ENCODE measurements at places on chromosomes 16 and 17.
A peak's percentile ranks its signal among the peaks of the same experiment; 100 is the strongest.

DNA sequence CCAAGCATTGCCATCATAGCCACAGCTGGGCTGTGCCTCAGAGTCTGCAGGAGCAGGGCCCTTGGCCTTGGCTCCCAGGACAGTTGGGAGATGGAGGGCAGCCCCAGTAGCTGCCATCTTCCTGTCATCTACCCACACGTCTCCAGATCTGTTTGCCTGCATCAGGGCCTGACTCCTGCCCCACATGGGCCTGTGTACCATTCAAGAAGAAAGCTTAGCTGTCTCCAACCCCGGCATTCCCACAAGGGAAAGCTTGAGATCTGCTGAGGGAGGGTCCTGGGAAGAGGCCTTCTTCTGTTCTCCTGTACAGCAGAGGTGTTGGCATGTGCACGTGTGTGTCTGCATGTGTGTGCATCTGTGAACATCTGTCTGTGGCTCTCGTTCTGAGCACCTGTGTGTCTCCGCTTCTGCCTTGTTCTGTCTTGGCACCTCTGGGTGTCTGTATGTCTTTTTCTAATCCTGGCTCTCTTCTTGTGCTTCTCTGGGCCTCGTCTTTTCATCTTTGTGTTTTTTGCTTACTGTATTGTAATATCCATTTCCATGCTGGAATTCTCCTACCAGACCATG lies 122.2 kb downstream of the MRM1 start:
- no peak for DNase-seq

DNA sequence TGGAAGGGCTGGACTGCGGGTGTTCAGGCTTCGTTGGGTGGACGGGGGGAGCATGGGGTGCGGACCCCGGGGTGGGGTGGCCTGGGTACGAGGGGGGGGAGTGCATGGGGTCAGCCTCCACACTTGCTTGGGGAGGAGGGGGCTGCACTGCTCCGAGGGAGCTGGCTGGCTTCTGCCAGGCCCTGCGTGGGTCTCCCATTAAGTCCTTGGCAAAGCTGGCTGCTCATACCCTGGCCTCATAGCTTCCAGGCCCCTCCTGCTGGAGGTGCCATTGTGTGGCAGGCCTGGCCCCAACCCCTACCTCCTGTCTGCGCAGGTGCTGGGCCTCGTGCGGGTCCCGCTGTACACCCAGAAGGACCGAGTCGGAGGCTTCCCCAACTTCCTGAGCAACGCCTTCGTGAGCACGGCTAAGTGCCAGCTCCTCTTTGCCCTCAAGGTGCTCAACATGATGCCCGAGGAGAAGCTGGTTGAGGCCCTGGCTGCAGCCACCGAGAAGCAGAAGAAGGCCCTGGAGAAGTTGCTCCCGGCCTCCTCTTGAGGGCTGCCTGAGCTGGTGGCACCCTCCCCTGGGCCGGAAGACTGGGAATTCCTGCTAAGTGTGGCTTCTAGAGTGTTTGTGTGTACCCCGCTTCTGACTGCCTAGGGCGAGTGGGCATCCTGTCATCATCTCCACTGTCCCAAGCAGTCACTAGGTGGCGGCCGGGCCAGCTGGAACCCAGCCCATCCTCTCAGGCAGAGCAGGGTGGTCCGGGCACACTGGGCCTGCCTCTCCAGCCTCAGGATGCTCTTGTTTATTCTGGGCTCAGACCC lies 1.5 kb downstream of the NUDT16L1 start:
- no peak for DNase-seq

GRCh38 chr16:86515777-86516622 lies 5.7 kb downstream of the FOXF1 start:
- DNase-seq, result no peak

DNA sequence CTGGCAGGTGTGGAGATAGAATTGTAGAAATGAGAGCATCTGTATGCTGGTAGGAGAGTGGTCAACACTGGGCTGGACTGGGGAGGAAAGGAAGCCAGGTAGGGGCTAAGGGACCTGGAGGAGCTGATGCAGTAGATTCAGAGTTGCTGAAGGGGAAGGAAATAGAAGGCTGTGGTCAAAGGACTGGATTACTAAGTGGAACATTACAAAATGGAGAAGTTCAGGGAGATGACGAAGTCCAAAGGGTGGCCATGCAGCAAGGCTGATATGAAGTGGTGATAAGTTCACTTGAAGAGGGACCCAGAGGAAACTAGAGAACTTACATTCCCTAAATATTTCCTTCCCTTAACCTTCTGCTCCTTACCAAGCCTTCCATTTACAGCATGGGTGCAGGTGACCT lies 8.6 kb upstream of the CCL2 start:
- peak; percentile 87 for DNase-seq

DNA sequence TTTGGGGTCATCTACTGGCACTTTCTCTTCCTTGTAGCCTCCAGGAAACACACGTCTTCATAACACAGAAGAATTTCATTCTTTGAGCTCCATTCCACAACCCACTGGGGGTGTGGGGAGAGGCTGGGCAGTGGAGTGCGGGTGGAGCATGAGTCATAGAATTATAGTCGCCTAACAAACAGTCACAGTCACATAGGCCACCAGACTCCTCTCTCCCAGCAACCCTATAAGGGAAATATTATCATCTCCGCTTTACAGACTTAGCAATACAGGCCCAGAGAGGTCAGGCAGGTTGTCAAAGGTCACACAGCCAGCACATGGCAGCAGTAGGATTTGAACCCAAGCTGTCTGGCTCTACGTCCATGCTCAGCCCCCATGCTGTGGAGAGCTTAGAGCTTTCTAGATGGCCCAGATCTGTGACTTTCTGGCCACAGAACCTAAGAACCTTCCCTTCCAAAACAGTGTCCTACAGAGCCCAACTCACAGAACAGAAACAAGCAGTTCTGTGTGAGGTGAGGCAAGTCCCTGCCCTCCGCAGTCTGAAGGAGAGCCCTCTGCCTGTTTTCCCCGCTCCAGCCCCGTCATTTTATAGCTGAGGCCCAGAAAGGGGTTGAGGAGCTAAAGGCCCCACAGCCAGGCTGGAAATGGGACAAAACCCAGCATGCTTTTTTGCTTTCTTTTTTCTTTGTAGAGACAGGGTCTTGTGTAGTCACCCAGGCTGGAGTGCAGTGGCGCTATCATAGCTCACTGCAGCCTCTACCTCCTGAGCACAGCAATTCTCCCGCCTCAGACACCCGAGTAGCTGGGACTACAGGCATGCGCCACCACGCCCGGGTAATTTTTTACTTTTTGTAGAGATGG lies 10.7 kb upstream of the LITAF start:
- DNase-seq, result peak; percentile 61

GRCh38 chr16:30092373-30093010 lies 768 bp upstream of the TBX6 start:
- peak; percentile 97 for DNase-seq

DNA sequence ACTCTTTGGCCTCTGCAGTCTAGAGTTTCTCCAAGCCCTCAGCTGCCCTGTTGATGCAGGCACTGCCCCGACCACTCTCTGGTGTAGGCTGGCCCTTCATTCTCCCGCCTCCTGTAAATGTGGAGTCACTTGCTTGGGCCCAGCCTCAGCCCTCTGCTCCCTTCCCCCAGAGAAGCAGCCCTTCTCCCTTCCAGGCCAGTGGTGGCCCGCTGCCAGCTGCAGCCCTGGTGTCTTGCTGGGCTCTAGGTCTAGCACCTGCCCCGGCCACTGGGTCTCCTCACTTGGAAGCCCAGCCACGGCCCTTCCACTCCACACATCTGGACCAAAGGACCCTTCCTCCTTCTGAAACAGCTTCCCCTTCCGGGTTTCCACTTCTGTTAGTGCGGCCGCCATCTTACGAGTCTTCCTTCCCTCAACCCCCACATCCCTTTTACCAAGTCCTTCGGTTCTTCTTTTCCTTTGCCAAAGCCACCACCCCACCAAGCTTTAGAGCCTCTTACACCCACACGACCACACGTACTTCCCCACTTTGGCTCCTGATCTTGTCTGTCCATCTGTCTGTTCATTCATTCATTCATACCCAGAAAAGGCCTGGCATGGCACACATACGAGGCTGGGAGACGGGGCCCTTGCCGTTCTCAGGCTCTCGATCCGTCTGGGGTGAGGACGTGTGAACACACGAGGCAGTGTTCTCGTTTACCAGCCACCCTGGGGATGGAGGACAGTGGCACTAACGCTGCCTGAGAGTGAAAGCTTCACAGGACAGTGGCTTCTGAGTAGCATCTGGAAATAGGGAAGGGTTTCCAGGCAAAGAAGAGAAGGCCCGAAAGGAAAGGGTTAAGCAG lies 68.0 kb downstream of the ABR start:
- peak; percentile 48 for DNase-seq

DNA sequence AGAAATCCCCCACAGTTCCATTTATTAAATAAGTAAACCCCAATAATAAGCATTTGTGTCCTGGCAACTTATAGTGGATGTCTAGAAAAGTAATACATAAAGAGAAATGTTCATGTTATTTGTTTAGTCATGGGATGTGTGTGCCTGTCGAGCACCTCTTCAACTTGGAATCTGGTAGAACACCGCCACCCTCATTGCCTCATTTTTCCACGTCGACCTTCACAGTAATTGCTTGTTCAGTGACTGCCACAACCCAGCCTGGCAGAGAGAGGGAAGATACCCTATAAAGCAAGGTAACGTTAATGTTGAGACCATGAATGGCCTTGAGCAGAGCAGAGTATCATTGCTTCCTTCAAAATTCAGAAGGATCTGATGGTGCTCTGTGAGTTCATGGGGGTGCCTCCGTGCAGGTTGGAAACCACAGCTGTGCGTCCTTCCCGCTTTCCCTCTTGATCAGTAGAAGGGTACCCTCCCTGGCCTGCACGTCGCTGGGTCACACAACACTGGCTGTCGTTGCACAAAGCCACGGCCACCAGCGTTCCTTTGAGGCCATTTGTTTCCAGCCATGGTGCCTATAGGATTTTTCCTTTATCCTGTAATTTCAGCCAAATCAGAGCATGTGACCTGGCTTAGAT lies 3.7 kb upstream of the DNASE1 start:
- DNase-seq, result no peak

GRCh38 chr16:58563775-58564174 lies 48.5 kb downstream of the SETD6 start:
- DNase-seq, result peak; percentile 14

- peak; percentile 96 for DNase-seq
Observed at GRCh38 chr17:42980274-42980765, at the start of gene RUNDC1. Gene RUNDC1, plus strand, starts transcription at chr17:42980565. Its CDS starts 12 bp downstream, at chr17:42980577.

GRCh38 chr17:81578038-81578441 lies 25.9 kb upstream of the FAAP100 start:
- DNase-seq, result no peak

- no peak for DNase-seq
Observed at GRCh38 chr17:146983-147761, 9.8 kb downstream of the SCGB1C2 start.

- DNase-seq, result no peak
Observed at GRCh38 chr16:85274924-85275323, 162.7 kb upstream of the CIBAR2 start.

- DNase-seq, result no peak
Observed at GRCh38 chr17:42058063-42058462, 7.7 kb upstream of the C17orf113 start.

GRCh38 chr17:39073353-39073752 lies 78.1 kb downstream of the PLXDC1 start:
- no peak for DNase-seq

DNA sequence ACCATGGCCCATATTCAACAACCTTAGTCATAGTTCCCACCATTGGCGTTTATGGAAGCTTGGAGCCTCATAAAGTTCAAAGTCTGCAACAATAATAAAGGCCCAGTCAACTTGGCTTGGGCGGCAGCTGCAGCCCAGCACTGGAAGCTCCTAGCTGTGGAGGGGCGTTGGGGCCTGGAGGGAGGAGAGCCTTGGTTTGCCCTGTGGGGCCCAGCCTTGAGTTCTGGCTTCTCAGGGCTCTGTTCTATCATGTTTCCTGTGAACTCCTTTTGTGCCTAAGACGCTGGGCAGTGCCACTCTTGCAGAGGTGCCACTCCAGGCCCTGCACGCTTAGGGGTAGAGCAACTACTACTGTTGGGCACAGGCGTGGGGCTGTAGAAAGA lies 927 bp upstream of the ENGASE start:
- DNase-seq, result no peak

DNA sequence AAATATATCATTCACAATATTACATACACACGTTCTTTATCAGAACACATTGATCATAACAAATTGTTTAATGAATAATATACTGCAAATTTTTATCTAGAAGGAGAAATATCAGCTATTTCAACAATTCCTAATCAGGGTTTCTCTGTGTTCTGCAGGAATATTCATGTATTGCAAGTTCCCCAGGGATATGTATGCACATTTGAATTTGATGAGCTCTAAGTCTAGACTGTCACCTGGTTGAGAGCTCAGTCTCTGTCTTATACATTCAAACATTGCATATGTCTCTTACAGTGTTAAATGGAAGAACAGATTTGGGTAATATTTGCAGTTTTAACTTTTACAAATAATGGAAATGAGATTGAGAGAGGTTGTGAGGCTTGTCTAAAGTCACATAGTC lies 829.7 kb downstream of the CDH11 start:
- DNase-seq, result no peak

GRCh38 chr16:67858500-67858899 lies 11.0 kb upstream of the CENPT start:
- no peak for DNase-seq

- DNase-seq, result no peak
Observed at GRCh38 chr17:75694536-75694935, 26.7 kb upstream of the ITGB4 start.

DNA sequence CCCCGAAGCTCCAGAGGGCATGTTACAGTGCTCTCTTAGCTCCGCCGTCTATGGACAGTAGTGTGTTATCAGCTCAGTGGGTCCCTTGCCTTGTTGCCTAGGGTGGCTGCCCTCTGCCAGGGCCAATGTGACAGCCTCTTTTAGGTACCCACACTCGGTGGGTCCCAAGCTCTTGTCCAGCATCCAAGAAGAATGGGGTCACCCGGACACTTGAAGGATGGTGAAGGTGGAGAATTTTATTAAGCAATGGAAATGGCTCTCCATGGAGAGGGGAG lies 57.0 kb downstream of the RNF213 start:
- DNase-seq, result no peak

GRCh38 chr17:63029541-63029940 lies 63.5 kb downstream of the TANC2 start:
- no peak for DNase-seq

GRCh38 chr17:31394544-31394943 lies 3.1 kb downstream of the RAB11FIP4 start:
- peak; percentile 88 for DNase-seq

DNA sequence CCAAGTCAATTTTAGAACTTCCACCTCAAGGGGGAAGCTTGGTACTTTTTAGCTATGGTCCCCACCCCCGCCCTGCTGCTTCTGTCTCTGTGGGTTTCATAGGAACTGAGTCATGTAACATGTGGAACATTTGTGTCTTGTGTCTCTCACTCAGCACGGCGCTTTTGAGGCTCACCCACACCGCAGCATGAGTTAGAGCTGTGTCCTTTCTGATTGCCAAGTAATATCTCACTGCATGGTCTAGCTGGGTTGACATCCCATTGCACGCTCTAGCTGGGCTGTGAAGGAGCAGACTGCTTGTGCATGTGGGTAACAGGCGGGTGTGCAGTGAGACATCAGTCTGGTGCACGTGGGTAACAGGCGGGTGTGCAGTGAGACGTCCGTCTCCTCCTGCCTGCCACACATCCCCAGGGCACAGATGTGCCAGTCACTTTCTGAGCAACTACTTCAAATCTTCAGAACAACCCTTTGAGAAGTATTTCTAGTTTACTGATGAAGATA lies 26.4 kb upstream of the SLC7A5 start:
- peak; percentile 88 for DNase-seq

- no peak for DNase-seq
Observed at GRCh38 chr17:67544364-67544955, 167.4 kb downstream of the PITPNC1 start.
